ENCODE measurements at places on chromosomes 6 and 20.

DNA sequence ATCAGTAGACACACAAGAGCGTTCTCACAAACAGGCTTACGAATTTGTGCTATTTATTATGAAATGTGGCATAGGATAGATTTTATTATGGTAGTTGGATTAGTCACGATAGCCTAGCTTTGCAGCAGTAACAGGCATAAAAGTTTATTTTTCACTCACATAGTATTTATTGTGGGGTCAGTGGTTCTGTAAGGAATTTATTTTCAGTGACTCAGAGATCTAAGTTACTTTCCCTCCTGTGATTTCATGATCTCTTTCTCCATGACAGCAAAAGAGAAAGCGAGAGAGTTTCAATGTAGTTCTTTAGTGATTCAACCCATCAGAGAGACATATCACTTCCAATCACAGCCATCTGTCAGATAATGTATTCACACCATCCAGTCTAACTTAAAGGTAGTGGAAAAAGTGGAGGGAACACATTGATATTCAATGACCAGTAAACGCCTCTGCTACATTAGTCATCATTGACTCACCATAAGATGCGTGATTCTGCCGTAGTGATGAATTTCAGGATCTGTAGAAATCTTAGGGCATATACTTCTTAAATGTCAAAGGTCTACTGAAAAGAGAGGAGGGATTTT, 605.5 kb downstream of the HDGFL1 start:
- no peak for DNase-seq

DNA sequence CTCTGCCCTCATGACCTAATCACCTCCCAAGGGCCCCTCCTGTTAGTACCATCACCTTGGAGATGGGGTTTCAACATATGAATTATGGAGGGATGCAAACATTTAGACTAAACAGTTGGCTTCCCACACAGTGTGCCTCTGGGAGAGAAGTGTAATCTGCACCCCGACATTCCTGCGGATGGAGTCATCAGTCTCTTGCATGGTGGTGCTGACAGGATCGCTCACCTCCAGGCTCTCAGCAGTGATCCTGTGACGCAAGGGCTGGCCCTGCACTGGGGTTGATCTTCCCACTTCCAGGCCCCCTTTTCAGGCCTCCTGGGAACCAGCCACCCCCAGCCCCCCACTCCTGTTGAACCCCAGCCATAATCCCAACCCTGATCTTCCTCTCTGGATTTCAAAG, 16.0 kb upstream of the PI16 start:
- DNase-seq = no peak

- DNase-seq = peak; percentile 87
Observed at GRCh38 chr6:33759887-33760629, 13.4 kb upstream of the IP6K3 start.

- DNase-seq = no peak
Observed at GRCh38 chr20:11540558-11540957, 377.1 kb upstream of the BTBD3 start.

DNA sequence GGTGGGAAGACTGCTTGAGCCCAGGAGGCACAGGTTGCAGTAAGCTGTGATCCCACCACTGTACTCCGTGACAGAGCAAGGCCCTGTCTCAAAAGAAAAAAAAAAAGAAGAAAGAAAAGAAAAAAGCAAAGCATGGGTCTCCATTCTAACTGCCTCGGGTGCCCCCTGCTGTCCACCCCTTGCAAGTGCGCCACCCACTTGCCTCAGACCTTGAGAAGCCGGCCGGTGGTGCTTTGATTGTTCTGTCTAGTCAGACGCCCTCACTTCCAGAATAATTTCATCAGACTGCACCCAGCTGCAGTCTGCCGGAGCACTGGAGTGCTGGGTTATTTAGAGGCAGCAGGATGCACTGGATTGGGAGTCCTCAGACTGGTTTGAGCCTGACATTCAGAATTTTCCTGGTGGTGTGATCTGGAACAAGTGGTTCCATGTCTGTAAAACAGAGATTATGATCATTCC, 17.6 kb upstream of the TM9SF4 start:
- peak; percentile 85 for DNase-seq

GRCh38 chr6:112253841-112254816, at the start of gene LAMA4:
TSS of gene LAMA4 (minus strand) at chr6:112254567. CDS start at chr6:112254150, 417 bp downstream.
- peak; percentile 13 for DNase-seq

DNA sequence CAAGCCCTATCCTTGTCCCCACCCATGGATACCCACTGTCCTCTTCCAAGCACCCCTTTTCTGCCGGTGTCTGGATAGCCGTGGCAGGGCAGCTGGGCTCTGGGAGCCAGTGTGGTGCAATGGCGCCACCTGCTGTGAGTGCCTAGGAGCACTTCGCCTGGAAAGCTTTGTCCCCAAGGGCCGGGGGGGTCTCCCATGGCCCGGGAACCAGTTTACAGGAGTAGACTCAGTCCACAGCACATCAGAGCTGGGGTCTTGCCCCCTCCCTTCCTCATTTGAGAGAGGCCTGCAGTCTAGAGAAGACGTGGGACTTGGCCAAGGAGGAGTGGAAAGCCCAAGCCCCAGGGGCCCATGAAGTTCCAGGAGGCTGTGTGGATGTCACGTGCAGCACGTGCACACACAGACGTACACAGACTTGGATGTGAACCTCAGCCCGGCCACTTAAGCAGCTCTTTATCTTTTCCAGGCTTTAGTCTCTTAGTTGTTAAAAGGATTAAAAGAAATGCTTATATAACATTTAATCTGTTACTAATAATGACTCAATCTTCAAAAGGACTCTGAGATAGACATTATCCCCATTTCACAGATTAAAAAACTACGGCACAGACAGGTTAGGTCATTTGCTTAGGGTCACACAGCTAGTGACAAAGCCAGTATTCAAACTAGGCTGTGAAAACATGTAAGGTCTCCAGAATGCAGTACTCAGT, 40.9 kb upstream of the CDH22 start:
- DNase-seq = peak; percentile 84

DNA sequence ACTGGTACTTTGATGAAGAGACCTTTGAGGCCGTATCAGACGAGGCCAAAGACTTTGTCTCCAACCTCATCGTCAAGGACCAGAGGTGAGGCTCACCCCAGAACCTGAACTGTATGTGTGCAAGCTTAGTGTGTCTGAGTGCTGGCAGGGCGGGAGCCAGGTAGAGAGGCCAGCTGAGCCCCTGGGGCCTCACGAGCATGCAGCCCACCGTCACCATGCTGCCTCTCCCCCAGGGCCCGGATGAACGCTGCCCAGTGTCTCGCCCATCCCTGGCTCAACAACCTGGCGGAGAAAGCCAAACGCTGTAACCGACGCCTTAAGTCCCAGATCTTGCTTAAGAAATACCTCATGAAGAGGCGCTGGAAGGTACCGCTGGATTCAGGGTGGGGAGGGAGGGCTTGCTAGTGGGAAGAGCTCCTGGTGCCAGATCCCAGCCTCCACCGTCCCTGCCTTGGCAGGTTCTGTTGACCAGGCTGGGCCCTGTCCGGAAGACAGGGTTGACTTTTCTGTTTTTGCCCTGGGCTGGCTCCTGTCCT, 12.7 kb downstream of the MYLK2 start:
- no peak for DNase-seq

- DNase-seq = no peak
Observed at GRCh38 chr20:54433636-54434035, 41.8 kb upstream of the DOK5 start.

DNA sequence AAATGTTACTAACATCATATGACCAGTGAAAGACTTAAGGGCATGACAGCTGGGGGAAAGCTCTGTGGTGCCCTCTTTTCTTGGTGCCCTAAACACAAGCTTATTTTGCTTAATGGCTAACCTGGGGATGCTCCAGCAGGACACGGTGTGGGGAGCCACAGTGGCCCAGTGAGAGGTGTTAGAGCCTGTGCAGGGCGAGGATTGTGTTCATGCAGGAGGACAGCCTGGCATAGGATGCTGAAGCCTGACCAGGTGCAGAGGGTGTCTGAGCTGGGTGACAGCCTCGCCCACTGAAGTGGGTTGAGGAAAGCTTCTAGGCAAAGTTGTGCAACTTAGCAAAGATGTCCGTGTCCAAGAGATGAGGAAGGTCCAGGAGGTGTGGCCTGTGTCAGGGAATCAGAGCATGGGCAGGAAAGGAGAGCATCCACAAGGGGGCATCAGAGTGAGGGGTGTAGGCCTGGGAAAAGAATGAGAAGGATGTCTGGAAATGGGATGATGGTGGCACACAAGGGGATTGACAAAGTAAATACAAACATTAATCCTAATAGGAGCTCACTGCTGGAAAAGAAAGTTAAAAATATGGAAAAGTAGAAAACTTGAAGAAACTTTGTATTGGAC, 33.9 kb downstream of the SLC17A4 start:
- DNase-seq = peak; percentile 79

GRCh38 chr20:36506253-36506652, 35.1 kb upstream of the MYL9 start:
- no peak for DNase-seq

DNA sequence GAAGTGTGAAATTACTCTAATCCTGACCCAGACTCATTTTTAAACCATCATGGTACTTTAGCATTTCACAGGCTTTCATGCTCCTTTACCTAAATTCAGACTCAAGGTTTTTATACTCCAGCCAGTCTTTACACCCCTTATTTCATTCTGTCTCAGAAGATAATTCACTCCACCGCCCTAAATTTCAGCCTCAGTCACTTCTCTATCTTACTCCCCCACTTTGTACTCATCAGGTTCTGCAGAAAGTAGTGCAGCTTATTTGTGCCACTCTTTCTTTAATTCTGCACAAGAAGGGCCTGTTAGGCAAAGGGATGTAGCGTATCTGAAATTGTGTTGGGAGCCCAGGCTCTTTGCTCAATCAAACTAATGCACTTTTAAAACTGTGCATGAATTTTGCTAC, 205.5 kb downstream of the ARHGAP18 start:
- DNase-seq = no peak

Data from WERI-Rb-1 (cell line).